A549 treated with GW870086 at 1 μM for 4 hours (cell line): ENCODE measurements at places on chromosomes 6 and 20. TPM values are rescaled to one million over a fixed set of nuclear protein-coding genes. Genes with fewer than 3 reads are reported as not detected.

The TNFRSF6B gene
- 0.14 to 0.95 TPM (median 0.74 TPM) in 4 of 5 replicates, not detected in the other for total RNA-seq

The TNXB gene
- total RNA-seq, result 0.42 to 1.3 TPM (median 0.65 TPM) in 5 replicates

The JAG1 gene
- total RNA-seq, result 27.5 to 41.2 TPM (median 37.3 TPM) in 5 replicates

The TRIM38 gene
- total RNA-seq, result 1.6 to 2.1 TPM (median 2.0 TPM) in 5 replicates

The NKAIN2 gene
- not detected in 5 replicates for total RNA-seq

The SNRPB2 gene
- 119 to 151 TPM (median 125 TPM) in 5 replicates for total RNA-seq

The AGER gene
- 1.3 to 2.3 TPM (median 2.0 TPM) in 5 replicates for total RNA-seq

The FGD2 gene
- not detected in 5 replicates for total RNA-seq

The MDFI gene
- total RNA-seq, result 0.40 to 0.77 TPM (median 0.57 TPM) in 5 replicates

The OR2J3 gene
- total RNA-seq, result not detected in 5 replicates
